Stimulated activated CD4-positive, alpha-beta T cell treated with anti-CD3 and anti-CD28 coated beads, Interleukin-15, amount 100 ng/mL, for 1 hour (primary cell): ENCODE measurements at places on chromosomes 2 and 18.

- no peak for DNase-seq
These were observed 17.9 kb upstream of the CREB1 start for GRCh38 chr2:207511851-207512250.

DNA sequence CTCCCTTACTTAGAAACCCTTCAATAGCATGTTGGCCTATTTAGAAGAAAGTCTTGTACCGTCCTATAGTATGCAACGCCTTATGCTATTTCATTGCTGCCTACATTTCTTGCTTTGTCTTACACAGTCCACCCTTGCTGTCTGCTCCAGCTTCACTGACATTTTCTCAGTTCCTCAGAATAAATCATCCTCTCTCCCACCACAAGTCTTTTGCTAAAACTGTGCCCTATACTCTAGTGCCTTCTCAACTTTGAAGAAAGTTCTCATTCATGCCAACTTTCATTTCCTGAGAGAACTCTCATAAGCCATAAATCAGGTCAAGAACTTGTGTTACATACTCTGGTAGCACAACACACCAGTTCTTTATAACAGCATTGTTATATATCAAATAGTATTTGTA lies 54.3 kb upstream of the COL3A1 start:
- no peak for DNase-seq

GRCh38 chr18:2982452-2983269 lies 30.3 kb downstream of the LPIN2 start:
- DNase-seq = no peak

DNA sequence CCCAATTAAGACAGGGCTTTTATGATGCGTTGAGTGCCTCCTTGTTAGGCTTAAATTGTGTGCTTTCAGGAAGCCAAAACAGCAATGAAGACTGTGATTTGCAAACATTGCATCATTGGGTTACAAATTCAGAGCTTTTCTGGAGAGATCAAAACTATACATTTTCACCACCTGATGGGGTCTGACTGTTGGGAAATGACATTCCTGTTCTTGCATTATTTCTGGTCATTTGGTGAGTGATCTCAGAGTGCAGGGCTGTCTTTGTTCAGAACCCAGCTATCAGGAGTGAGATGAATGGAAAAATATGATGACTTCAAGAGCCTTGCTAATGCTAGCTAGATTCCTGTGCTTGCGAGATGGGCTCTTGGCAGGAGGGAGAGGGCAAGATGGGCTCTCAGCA lies 39.1 kb downstream of the SH3RF3 start:
- no peak for DNase-seq

GRCh38 chr2:175036582-175037018 lies 31.4 kb upstream of the CHN1 start:
- no peak for DNase-seq

DNA sequence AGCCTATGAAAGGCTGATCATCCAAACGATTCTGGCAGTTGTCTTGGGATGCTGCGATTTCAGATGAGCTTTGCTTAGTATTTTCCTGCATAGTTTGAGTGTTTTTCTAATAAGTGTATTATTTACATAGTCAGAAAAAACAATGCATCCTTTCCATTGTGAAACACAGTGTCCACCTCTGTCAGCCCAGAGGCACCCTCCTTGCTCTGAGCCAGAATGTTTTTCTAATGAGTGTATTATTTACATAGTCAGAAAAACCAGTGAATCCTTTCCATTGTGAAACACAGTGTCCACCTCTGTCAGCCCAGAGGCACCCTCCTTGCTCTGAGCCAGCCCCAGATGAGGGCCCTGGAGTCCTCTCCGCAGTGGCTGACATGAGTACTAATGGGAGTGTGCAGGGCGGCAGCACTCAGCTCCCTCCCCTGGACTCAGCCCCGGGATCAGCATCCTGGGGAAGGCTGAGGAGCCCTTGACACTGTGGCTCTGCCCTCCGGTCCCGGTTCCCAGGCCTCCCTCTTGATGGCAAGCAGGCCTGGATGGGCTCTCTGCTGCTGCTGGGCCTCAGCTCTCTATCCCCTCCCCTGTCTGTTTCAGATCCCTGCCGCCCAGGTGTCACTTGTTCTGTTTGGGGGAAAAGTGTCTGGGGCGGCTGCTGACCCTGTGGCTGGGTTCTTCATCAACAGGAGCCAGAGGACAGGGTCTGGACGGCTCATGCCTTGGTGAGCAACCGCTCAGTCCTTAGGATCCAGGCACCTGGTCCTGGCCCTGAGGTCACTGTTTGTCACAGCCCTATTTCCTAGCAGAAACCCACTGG lies 5.9 kb downstream of the MFSD2B start:
- no peak for DNase-seq

DNA sequence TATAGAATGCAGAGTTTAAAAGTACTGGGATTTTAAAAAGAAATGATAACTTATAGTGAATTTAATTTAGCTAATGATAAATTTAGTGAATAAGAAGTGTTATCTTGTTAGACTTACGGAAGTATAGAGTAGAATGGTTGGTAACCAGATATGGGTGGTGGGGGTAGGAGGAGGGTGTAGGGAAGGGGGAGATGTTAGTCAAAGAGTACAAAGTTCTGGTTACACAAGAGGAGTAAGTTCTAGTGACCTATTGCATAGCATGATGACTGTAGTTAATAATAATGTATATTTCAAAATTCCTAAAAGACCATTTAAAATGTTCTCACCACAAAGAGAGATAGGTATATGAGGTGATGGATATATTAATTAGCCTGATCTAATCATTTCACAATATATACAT lies 184.8 kb upstream of the STON1 start:
- DNase-seq = no peak

DNA sequence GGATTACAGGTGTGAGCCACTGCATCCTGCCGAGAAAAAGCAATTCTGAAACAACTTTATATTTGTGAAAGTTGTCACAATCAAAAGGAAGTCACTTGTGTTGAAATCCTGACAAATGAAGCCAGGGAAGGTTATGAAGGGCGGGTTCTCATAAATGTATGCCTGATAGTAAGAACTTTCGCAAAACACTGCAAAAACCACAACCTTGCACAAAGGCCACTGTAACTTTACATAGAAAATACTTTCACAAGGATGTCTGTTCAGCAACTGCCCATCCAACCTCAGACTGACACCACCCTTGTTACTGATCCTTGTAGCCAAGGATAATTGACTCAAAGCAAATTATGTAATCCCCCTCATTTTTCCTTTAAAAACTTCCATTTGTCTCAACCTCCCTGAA lies 90.6 kb downstream of the SLC4A3 start:
- DNase-seq = no peak

DNA sequence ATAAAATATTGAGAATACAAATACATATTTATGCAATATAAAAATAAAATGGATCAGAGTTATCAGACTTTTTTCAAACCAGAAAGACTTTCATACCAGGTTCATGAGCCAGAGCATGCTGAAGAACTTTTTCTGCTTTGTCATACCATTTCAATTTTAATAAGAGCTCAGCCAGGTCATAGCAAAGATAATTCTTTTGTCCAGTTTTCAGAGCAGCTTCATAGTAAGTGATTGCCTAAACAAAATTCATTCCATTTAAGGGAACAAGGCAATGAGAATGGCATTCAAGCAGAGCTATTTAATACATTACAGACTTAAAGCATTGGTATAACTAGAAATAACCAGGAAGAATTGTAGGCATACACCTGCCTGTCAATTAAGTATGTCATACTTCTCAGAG lies 42.3 kb downstream of the TTC21B start:
- no peak for DNase-seq

GRCh38 chr2:26645762-26646161 lies 4.6 kb upstream of the CIB4 start:
- no peak for DNase-seq

DNA sequence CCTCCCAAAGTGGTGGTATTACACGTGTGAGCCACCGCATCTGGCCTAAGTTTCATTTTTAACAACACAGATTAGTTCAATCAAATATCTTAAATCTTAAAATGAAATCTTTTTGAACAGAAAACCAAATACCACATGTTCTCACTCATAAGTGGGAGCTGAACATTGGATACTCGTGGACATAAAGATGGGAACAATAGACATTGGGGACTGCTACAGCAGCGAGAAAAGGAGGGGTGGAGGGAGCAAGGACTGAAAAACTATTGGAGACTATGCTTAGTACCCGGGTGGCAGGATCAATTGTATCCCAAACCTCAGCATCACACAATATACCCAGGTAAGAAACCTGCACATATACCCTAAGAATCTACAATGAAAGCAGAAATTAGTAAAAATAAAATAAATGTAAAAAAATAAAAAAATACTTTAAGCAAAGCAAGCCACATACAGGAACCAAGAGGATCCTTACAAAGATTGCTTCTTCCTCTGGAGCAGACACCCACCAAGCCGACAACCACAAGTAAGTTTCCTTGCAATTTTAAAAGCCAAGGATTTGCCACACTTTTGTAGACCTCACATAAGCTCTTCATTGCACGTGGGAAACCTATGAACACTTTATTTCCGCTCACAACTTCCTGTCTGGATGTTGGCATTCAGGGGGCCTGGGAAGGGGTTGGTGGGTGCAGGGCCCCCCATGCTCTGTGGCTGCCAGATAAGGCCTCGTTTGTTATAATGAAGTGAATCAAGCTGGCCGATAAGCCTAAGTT lies 147.9 kb downstream of the MYCN start:
- no peak for DNase-seq

- DNase-seq = no peak
These were observed 30.4 kb downstream of the ADAM17 start for GRCh38 chr2:9525266-9525665.

- DNase-seq = no peak
These were observed 117.1 kb downstream of the PRPF40A start for GRCh38 chr2:152600051-152600657.

GRCh38 chr2:64328415-64328722 lies 125.6 kb upstream of the LGALSL start:
- DNase-seq = no peak

DNA sequence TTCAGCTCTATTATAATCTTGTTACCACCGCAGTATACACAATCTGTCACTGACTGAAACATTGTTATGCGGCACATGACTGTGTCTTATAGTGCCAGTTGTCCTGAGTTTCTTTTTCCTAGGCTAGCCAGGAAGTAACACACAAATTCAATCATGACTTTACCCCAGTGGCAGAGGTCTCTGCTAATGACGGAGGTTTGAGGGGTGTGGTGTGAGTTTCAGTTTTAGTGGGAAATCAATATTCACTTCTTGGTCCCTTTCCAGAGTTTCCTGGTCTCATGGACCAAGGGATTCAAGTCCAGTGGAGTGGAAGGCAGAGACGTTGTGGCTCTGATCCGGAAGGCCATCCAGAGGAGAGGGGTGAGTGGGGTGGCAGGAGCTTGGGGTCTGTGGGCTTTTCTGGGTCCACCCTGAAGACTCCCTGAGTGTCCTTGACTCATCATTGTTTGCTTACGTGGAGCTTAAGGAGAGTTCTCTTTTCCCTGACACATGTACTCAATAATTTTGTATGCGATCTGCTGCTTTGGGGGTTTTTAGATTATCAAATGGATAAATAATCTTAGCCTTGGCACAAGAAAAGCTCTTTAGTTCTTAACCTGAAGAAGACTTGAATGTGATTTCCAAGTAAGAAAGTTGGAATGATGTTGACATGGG lies 39.2 kb downstream of the HK2 start:
- DNase-seq = no peak

DNA sequence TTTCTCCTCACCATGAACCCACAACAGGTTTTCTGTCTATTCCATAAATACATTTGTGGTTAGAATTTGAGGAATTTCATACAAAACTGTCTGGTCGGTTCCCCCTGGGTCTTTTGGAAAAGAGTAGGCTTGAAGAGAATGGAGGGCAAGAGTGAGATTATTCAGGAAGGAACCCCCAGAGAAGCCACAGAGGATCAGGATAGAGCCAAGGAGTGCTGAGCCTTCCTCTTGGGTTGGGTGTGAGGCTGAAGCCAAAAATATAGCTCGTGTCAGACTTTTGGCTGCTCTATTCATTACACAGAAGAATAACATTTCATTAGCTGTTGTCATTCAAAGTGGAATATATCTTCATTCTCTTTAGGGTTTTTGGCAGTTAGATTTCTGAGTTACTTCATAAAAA lies 45.9 kb upstream of the YES1 start:
- no peak for DNase-seq

- DNase-seq = no peak
These were observed 62.3 kb upstream of the BOD1L2 start for GRCh38 chr18:57084331-57085271.

GRCh38 chr18:13214609-13215008 lies 4.0 kb upstream of the LDLRAD4 start:
- DNase-seq = no peak

DNA sequence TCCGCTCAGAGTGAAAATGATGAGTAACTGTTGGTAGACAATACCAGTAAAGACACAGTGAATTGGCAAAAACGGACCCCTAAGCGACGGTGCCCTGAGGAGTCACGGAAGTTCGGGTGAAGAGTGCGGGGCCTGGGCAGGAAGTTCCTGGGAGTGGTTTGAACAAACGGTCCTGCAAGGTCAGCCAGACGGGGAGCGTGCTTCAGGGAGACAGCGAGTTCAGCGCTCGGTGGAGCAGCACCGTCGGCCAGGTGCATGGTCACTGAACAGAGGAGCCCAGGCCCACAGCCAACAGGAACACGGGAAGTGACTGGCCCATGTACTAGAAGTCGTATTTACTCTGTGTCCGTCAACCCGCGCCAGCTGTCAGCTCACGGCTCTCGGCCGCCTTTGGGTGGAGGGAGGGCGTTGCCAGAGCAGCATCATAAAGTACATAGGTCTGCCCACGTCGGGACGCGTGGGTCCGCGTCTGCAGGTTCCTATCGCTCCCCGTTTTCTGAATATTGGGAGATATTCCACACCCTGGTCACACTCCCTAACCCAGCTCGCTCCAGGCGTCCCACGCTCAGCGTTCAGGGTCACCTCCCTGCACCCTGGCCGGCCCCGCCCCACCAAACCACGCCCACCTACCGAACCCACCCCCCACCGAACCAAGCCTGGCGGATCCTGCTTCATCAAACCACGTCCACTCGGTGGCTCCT lies 75.6 kb upstream of the UXS1 start:
- no peak for DNase-seq

- DNase-seq = no peak
These were observed 333.9 kb downstream of the EIPR1 start for GRCh38 chr2:3043726-3044125.

DNA sequence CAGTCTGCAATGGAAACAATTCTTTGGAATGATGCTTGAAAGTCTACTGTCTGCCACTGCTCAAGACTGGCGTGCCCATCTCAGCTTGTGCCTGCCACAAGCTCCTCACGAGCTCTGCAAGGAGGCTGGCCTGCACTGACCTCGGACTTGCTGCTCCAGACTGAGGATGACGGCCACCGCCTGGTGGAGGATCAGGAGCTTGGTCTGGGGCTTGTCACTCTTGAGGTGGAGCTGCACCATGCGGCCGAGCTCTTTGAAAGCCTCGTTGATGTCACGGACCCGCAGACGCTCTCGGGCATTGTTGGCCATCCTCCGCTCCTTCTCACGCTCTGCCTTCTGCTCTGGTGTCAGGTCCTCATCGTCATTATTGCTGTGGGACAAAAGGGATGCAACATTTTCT lies 269.4 kb upstream of the CCDC68 start:
- no peak for DNase-seq

- no peak for DNase-seq
These were observed 162.1 kb downstream of the SEPTIN10 start for GRCh38 chr2:109451671-109452070.

- DNase-seq = no peak
These were observed 78.4 kb downstream of the CD8B2 start for GRCh38 chr2:106565599-106565998.
